ENCODE measurements at places on chromosomes 12 and 14.

GRCh38 chr12:6771091-6771495, 1.2 kb upstream of the LAG3 start:
- no peak for DNase-seq

DNA sequence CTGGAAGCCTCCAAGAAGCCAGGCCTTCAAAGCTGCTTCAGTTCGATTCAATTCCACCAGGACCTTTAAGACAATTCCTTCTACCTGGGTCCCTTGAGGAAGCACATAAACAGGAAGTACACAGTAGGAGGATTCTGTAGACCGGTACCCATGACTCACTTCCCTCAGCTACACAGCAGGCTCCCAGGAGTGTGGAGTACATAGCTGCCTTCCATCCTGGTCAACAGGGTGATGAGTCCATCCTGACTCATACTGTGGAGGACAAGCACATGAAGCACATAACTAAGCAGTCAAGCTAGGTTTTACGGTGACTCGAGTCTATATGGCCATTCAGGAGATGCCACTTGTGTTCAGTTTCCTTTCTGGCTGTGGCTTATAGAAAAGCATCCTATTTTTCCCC, 197.6 kb upstream of the RBM19 start:
- no peak for DNase-seq

DNA sequence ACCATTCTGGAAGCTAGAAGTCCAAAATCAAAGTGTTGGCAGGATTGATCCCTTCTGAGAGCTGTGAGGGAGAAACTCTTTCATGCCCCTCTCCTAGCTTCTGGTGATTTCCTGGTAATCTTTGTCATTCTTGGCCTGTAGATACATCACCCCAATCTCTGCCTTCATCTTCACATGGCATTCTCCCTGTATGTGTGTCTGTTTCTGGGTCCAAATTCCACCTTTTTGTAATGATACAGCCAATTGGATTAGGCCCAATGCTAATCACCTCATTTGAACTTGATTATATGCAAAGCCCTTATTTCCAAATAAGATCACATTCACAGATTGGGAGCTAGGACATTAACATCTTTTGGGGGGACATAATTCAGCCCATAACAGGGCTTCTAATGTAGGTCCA, 76.9 kb upstream of the MBIP start:
- DNase-seq = no peak

GRCh38 chr12:101695706-101696105, 1.7 kb upstream of the CHPT1 start:
- DNase-seq = no peak

- DNase-seq = no peak
Observed at GRCh38 chr14:50007123-50007903, 109.1 kb downstream of the VCPKMT start.

DNA sequence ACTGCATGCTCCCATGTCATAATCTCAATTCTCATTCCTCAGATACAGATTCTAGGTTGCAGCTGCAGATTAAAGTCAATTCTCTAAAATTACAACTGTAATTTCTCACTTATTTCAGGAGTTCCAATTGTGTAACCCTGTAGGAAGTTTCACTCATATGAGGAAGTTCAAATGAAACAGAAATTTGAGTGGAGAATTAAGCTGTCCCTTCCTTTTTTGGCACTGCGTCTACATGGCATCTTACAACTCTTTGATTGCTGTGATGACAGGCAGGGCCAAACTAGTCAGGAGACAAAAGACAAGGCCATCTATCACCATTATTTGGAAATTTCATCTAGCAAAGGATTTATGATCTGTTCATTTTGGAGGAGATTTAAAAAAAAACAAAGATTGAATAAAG, 13.3 kb upstream of the GRIP1 start:
- DNase-seq = no peak

DNA sequence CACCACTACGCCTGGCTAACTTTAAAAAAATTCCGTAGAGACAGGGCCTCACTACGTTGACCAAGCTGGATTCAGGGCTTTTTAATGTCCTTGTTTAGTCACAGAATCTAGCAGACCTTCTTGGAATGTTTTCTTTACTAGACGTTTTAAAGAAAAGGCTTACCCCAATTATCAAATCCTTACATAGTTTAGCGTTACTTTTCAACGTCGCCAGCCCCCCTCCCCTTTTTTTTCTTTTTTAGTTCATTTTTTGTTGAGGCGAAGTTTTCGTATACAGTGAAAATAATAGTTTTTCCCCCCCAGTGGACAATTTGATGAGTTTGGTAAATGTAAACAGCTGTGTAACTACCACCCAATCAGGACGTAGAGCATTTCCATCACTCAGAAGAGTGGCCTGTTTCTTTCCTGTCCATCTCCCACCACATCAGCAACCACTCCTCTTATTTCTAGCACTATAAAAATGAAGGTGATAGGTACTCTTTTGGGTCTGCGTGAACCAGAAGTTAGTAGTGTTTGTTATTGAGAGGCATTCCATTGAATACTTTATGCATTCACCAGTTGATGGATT, 753 bp upstream of the DLGAP5 start:
- DNase-seq = no peak

GRCh38 chr14:24274101-24274543, 2.7 kb upstream of the RABGGTA start:
- peak; percentile 55 for DNase-seq

- DNase-seq = no peak
Observed at GRCh38 chr12:98769068-98769467, 124.0 kb downstream of the APAF1 start.

DNA sequence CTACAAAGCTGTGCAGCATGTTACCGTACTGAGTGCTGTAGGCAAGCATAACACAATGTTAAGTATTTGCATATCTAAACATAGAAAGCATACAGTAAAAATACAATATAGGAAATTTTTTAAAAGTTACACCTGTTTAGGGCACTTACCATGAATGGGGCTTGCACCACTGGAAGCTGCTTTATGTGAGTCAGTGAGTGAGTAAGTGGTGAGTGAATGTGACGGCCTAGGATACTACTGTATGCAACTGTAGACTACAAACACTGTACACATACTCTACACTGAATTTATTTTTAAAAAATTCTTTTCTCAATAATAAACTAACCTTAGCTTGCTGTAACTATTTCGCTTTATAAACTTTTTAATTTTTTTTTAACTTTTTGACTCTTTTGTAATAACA, 82.1 kb upstream of the FSCB start:
- no peak for DNase-seq

- DNase-seq = no peak
Observed at GRCh38 chr12:132308853-132309595, 20.4 kb downstream of the GALNT9 start.

DNA sequence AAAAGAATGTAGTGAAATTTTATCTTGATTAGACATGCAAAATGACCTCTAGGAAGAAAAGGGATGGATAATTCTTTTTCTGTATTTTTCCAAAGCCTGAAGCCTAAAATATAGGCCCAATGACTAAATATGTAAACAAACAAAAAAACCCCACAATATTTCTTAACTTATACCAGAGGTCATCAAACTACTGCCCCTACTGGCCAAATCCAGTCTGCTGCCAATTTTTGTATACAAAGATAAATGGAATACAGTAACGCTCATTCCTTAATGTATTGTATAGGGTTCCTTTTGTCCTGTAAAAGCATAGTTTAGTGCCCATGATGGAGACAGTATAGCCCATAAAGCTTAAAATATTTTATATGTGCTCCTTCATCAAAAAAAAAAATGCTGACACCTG, 145.7 kb upstream of the ALG10 start:
- DNase-seq = no peak

- no peak for DNase-seq
Observed at GRCh38 chr12:106696681-106697417, 77.6 kb upstream of the RIC8B start.

- DNase-seq = no peak
Observed at GRCh38 chr12:2283916-2284315, 231.1 kb downstream of the CACNA1C start.

DNA sequence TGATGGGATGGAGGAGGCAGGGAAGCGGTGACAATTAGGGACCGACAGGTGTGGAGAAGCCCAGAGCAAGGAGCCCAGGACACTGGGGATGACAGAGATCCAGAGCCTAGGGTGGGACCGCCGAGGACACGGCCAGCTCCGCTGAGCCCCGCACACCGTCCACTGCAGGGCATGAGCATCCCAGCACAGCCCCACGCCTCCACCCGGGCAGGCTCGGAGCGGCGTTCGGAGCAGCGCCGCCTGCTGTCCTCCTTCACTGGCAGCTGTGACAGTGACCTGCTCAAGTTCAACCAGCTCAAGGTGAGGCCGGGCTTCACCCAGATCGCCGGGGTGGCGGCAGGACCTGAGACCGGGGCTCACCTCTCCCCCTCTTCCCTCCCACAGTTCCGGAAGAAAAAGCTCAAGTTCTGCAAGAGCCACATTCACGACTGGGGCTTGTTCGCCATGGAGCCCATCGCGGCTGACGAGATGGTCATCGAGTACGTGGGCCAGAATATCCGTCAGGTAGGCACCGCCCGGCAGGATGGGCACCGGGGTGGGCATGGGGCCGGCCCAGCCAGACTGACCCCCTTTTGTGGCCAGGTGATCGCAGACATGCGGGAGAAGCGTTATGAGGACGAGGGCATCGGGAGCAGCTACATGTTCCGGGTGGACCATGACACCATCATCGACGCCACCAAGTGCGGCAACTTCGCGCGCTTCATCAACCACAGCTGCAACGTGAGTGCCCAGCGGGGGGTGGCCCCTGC, 23.7 kb downstream of the SETD1B start:
- DNase-seq = no peak

DNA sequence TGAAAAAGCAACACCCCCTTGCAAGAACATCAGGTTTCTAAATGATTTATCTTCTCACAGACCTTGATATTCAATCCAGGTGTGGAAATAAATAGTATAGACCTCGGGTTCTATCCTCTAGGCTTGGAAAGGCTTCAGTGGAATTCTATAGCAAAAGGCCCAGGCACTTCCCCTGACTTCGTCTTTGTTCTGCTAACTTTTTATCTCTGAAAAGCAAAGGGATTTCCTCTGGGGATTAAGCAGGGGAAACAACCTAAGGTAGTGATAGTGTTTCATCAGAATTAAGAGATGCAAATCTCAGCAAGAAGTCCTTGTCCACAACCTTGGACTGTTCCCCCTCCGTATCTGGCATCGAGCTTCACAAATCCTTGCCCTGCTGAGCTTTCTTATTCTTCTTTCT, 59.5 kb upstream of the DUSP6 start:
- no peak for DNase-seq

GRCh38 chr12:122350141-122350848, 72.2 kb downstream of the CLIP1 start:
- no peak for DNase-seq

DNA sequence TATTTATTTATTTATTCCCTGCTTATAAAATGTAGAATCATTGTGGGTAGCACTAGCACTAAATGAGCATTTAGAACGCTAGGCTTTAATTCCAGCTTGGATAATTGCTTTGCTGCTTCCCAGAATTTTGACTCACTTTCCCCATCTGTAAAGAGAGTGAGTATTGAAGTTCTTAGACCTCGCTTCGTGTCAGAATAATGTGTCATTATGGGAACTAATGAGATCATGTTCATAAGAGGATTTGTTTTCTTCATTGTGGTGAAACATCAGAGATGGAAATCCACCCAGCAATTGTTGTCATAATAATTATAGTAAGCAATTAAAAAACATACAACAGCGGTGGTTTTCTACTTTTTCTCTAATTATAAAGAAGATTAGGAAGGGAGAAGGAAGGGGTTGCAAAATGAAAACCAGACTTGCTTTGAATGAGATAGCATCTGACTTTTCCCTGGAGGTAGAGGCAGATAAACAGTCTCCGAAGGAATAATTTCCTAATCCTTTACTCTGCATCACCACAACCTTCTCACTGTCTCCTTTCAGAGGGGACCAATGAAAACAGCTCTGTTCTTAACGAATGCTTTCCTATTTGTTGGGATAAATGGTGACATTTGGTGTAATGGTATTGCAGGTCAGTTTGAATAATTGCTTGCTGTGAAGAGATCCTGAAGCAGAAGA, 86.8 kb upstream of the ARHGAP5 start:
- no peak for DNase-seq

- no peak for DNase-seq
Observed at GRCh38 chr12:54736549-54736948, 88.4 kb upstream of the DCD start.

DNA sequence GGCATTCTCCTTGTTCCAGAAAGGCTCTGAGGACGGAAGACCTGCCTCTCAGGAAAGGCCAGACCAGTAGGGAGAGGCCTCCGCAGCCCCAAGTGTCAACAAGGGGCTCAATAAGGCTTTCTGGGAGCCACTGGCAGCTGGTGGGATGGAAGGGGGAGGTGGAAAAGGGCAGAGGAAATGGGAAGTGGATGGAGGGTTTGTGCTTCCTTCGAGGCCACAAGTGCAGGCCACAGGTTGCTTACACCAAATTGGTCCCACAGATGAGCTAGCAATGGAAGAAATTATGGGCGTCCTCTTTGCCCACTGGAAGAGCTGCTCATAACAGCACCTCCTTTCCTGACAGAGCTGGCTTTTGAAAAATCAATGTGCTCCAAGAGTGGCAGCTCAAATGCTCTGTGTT, 28.2 kb downstream of the P2RX4 start:
- DNase-seq = no peak

- DNase-seq = no peak
Observed at GRCh38 chr14:19771895-19772430, 1.3 kb upstream of the OR4M1 start.

DNA sequence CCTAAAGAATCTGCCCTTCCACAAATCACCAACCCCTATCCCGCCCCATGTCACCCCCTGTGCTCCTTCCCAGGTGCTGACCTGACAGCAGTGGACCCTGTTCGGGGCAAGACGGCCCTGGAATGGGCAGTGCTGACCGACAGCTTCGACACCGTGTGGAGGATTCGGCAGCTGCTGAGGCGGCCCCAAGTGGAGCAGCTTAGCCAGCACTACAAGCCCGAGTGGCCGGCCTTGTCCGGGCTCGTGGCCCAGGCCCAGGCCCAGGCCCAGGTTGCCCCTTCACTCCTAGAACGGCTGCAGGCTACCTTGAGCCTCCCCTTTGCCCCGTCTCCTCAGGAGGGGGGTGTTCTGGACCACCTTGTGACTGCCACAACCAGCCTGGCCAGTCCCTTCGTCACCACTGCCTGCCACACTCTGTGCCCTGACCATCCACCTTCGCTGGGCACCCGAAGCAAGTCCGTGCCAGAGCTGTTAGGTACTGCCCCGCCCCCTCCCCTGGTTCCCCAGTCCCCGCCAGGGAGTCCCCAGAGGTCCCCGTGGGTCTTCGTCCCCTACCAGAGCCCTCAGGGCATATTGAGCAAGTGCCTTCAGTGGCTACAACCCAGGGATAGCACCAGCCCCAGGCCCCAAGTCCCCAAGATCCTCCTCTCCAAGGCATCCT, 2.7 kb downstream of the ANKRD33 start:
- DNase-seq = no peak

GRCh38 chr12:108565976-108566375, 3.6 kb downstream of the ISCU start:
- peak; percentile 42 for DNase-seq
